ENCODE measurements at places on chromosomes 6 and 20.

- no peak for DNase-seq
Measured at GRCh38 chr20:38303908-38304379, at the start of gene BPI. TSS of gene BPI (plus strand) at chr20:38304156. CDS start at chr20:38304224, 68 bp downstream.

GRCh38 chr20:16171180-16171579 lies 402.1 kb downstream of the KIF16B start:
- no peak for DNase-seq

DNA sequence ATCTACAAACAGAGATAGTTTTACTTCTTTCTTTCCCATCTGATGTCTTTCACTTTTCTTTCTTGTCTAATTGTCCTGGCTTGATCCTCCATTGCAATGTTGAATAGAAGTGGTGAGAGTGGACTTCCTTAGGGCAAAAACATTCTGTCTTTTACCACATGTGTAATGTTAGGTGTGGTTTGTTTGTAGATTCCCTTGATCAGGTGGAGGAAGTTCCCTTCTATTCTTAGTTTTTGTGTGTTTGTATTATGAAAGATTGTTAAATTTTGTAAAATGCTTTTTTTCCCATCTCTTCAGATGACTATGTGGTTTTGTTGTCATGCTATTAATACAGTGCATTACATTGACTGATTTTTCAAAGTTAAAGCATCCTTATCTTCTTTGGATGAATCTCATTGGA lies 41.6 kb upstream of the DUSP22 start:
- DNase-seq: no peak

DNA sequence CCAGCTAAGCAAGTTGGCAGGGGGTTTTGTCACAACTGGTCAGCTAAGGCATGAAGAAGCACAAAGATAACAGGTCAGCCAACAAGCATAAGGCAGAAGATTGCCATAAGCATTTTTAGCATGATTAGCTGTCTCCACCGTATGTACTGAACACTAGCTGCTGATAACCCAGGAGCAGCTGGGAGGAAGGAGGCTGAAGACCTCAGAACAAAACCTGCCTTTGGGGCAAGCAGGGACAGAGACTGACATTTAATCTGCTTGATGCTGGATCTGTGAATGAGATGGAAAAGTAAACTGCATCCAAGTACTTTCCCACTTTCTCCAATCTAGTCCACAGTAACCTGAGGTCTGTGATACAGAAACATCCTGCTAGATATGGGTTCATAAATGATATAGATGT lies 353.0 kb upstream of the MAP3K7 start:
- DNase-seq: no peak

DNA sequence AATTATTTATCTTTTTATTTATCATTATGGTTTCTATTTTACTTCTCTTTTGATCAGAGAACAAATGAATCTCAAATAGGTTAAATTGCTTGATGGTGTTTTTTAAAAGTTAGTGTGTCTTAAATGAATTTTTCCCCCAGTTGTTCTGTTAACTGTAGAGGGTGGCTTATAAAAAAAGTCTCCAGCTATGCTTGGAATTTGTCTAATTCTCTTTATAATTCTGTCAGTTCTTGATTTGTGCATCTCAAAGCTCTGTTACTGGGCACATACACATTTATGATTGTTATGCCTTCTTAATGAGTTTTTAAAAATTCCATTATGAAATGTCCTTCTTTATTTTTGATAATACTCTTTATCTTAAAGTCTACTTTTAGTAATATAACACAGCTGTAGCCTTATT lies 58.0 kb downstream of the LIN28B start:
- DNase-seq: no peak

DNA sequence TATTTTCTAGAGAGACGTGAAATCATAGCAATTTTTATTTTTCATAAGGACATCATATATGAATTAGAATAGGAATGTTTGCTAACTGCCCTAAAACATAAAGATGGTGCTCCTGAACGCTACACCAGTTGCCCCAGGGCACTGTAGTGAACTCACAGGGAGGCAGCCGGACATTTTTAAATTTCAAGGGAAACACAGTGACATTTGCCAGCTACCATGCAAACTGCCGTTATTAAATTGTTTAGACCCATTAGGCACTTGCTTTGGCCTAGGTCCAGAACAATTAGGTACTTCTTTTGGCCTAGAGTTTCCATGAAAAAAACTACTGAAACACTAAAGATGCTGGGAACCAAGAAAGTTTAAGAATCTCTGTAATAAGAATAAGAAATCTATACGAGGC lies 24.9 kb upstream of the CFAP206 start:
- DNase-seq: no peak

- no peak for DNase-seq
Measured at GRCh38 chr20:1883986-1884385, 11.2 kb upstream of the SIRPA start.

- no peak for DNase-seq
Measured at GRCh38 chr6:45589367-45589766, 211.6 kb upstream of the SUPT3H start.

GRCh38 chr6:42243046-42243445 lies 25.4 kb upstream of the MRPS10 start:
- no peak for DNase-seq

- DNase-seq: no peak
Measured at GRCh38 chr6:26031151-26031594, 56.1 kb upstream of the HFE start.

- DNase-seq: no peak
Measured at GRCh38 chr20:51574248-51575033, 31.9 kb upstream of the NFATC2 start.

DNA sequence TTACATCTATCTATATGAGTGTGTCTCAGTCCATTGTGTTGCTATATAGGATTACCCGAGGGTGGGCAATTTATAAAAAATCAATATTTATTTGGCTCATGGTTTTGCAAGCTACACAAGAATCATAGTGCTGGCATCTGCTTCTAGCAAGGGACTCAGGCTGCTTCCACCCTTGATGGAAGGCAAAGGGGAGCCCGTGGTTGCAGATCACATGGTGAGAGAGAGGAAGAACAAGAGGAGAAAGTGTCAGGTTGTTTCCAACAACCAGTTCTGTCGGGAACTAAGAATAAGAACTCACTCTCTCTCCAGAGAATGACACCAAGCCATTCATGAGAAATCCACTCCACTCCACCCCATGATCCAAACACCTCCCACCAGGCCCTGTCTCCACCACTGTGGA lies 48.2 kb upstream of the TENT5A start:
- no peak for DNase-seq

GRCh38 chr6:149314325-149314905 lies 3.1 kb upstream of the TAB2 start:
- no peak for DNase-seq

DNA sequence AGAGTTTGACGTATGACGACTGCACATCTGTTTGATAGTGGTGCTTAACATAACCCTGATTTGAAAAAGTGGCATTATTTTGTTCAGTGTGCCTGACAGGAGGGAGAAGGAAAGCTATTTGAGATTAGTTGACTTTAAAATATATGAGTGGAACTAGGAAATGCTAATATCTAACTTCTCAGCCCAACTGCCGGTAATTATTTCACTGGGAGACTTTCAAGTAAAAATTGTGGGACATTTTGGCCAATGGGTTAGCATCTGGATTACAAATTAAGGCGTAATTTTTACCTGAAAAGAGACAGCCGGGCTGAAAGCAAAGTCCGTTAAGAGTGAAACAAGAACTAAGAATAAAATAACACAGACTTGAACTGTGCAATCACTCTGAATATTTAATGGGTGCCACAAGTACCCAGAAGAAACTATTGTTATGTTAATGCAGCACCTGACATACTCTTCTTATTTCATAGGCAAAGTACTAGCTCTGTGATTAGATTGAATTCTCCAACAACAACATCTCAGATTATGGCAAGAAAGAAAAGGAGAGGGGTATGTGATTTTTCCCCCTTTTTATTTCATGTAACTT lies 2.0 kb downstream of the HEY2 start:
- DNase-seq: no peak

DNA sequence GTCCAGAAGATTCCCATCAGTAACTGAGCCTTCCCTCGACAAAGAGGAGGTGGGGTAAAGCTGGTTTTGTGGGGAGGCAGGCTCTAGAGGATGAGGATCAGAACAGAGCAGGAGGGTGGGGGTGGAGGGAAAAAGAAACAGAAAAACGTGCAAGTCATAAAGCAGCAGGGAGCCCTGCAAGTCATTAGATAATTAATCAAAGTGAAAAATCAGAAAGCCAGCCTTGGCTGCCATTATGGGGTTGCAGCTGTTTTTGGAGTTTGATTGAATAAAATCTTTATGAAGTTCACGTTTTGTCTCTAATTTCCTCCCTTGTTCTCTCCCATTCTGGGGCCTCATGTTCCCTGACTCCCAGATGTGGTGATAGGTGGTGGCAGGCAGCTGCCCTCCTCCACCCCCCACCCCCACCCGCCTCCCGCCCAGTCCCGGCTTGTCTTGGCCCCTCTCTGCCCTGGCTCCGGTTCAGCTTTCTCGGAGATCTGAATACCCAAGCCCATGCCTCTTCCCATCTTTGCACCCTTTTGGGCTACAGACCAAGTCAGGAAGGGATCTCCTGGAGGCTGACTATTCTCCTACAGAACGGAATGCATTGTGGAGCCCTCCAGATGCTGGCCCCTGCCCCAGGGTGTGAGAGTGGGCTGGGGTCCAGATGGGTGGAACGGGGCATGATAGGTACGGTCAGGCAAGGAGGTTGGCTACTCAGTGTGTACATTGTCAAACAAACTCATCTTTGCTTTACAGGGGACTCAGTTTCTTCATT lies 141.8 kb downstream of the CDC5L start:
- DNase-seq: no peak

DNA sequence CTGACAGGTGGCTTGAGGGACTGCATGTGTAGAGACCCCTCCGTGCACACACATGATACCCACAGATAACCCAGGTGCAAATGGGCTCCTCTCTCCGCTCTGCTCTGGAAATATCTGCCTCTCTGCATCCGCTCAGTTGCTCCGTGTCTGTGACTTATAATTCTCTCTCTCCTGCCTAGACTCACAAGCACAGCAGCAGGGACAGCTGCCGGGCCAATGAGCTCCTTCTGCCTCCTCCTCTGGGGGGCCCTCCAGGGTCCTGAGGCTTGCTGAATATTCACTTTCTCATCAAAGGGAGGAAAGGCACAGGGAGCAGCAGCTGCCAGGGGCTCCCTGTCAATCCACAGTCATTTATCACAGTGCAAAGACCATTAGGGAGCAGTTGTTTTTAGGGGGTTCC lies 24.1 kb downstream of the LRFN2 start:
- DNase-seq: no peak

DNA sequence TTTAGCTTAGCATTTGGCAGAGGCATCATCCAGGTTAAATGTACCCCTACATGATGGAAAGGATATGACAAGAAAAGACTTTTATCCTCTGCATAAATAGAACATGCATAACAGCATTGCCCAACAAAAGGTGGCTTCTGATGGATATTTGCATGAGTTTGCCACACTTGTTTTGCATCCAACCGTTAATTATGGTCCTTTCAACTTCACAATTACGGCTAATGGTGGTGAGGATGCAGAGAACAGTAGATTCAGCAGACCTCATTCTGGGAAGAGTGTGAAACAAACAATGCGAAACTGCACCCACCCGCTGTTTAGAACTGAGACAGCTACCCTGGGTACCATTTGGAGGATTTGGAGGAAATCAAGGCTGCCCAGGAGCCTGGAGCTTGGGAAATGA lies 690.9 kb upstream of the CHD6 start:
- no peak for DNase-seq

GRCh38 chr6:33217681-33218080 lies 9.4 kb downstream of the RING1 start:
- no peak for DNase-seq

- no peak for DNase-seq
Measured at GRCh38 chr20:49237531-49237930, 18.3 kb downstream of the DDX27 start.

DNA sequence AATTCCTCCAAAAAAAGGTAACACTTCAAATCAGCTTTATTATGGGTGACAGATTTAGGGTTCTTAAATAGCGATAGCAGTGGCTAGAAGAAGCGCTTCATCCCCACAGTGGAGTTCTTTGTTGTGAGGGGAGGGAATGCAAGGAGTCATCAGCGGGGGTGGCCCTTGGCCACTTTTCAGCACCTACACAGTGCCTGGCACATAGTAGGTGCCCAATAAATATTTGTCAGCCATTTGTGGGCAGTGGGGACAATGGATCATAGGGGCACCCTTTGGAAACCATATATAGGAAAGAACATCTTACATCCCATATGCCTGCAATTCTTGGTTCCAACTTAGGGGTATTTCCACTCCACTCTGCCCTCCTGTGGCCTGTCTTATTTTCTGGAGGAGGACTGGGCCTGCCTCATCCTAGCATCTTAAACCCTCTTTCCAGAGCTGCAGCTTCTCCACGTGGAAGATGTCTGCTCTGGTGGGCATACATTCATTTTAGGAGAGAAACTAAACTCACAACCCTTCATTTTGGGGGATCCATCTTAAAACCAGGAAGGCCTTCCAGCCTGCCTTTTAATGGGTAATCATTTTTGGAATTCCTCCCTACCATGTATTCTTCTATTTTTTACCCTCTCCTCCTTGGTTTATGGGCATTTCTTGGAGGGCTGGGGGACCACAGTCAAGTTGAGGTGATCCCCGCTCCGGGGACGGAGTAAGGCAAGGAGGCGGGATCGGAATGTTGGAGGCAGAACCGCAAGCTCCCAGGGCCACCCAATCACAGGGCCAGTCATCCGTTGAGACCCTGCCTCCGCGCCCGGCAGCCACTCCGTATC lies 2.6 kb upstream of the GPSM3 start:
- DNase-seq: no peak

- no peak for DNase-seq
Measured at GRCh38 chr20:56442389-56443365, 25.8 kb upstream of the RTF2 start.

DNA sequence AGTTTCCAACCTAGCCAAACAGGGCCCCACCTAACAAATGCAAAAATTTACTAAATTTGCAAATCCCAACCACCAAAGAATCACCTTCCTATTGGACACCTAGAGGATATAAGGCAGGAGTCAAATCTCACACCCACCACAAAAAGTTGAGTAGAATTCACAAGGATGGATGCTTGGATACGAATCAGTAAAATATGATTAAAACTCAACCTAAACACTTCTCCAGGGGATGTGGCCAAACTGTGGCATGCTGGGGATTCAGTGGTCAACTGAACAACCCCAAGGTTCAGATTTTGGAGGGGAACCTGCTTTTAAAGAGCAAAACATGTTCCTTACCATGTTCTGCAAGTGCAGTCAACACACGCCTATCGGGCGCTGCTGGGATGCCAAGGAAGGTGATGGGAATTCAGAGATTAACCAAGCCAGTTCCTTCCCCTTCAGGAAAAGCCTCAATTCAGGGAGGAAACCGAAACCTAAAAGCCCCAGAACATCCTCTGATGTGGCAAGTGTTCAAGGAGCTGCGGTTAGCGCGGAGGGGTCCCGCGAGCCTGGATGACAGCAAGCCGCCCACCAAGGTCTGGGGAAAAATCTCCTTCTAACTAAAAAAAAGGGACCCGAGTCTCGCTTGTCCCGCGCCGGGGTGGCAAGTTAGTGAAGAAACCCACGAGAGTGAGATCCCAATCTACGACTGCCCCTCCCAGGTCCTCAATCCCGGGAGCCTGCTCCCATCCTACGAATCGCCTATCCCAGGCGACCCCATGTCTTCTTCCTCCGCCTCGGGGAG lies 902 bp downstream of the SAMHD1 start:
- DNase-seq: no peak

- no peak for DNase-seq
Measured at GRCh38 chr20:43999848-44000247, 85.2 kb downstream of the TOX2 start.

- no peak for DNase-seq
Measured at GRCh38 chr6:112198582-112198981, 55.8 kb downstream of the LAMA4 start.
